ENCODE measurements at places on chromosomes 3 and 15. TPM values are rescaled to one million over a fixed set of nuclear protein-coding genes. Genes with fewer than 3 reads are reported as not detected.

DNA sequence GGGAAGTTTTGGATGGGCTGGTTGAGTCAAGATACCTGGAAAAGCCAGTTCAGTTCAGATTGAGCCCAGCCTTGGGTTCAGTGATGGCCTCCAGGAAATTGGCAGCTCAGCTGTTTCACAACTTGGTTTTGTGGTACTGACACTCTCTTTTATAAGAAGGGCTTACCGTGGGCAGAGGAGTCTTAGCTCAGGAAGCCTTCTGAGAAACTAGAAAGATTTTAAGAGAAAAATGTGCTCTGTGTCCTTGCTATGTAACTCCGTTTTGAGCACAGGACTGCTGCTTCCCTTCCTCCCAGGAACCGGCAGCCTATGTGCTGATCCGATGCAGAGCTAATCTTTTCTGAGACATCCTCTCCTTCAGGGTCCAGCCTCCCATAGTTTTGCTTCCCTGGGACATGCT is 46.6 kb upstream of the RASGRP1 start:
- DNase-seq = no peak

DNA sequence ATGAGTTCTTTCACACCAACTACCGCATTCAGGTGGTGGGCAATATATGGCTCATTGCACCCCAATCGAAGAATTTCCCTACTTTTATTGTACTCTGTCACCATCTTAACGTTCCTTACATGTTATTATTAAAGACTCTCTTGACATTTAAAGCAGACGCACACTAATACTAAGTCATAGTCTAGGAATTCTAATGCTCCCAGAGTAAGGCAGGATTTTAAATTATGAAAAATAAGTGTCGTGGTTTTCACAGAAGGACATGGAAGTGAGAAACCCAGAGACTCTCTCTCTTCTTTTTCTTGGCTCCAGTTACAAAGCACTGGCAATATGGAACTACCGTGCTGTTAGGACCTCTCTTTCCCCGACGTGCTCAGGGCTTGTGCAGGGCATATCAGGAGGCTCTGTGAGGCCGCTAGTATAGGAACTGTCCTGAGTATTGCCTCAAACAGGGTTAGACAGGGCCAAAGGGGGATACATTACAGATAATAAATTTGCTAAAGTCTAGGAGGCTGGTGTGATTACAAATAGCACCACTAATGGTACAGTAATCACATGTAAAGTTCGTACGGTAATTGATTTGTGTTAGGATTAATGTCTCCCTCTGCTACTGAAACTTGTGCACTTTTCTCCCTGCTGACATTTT is 590.8 kb downstream of the FOXP1 start:
- no peak for DNase-seq

- DNase-seq = no peak
These were observed 207.6 kb downstream of the CHST2 start for GRCh38 chr3:143326983-143327778.

DNA sequence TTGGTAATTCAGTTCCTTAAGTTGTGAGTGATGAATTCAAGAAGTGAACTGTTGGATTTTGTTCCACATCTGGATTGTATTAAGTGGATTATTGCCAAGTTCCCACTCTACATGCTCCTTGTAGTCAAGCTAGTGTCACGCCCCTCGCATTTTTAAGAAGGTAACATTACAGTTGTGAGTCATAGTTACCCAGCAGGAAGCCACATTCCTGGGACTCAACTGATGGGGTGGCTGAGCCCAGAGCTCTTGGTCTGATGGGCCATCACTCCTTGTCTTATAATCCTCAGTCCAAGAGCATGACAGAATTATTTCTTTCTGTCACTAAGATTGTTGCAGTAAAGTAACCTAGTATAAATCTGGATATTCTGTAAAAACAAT is 102.7 kb downstream of the PTPRG start:
- DNase-seq = no peak

DNA sequence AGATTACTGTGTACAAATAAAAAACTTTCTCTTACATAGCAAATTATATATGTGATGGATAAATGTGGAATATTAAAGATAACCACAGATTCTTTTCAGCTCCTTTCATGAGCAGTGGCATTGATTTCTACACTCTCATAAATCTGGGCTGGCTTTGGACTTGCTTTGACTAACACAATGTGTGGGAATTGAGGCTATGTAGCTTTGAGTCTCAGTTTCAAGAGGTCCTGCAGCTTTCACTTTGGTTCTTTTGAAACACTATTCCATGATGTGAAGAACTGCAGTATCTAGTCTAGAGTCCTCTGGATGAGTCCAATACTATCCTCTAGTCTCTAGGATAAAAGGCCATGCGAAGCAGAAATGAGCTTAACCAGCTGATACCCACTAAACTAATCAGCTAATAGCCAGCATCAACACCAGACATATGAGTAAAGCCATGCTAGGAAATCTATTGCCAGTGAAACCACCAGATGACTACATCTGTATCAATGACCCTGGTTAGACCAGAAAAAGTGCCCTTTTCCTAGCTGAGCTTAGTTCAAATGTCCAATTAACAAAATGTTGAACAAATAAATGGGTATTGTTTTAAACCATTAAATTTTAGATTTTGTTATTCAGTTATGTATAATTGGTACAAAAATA is 274.9 kb upstream of the ZPLD1 start:
- DNase-seq = no peak

DNA sequence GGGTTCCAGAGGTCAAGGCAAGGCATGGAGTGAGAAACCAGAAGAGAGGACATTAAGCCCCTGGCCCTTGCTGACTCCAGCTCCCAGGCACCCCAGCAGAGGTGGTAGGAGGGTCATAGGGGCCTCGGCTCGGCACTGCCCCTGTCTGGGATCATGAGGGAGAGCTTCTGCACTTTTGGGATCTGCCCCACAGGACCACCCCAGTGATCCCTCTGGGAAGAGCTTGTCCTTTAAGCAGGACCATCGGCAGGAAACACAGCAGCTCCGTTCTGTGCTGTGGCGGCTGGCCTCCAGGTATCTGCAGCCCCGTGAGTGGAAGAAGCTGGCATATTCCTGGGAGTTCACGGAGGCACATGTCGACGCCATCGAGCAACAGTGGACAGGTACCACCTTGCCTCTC is 35.5 kb downstream of the ANKDD1A start:
- DNase-seq = no peak

Gene LRRC2
- polyA plus RNA-seq = 1.8 TPM

Gene TMEM212
- 0.32 TPM for polyA plus RNA-seq

Gene CNTN4
- 30.1 TPM for polyA plus RNA-seq

Gene KIF23
- 59.4 TPM for polyA plus RNA-seq

Gene CPNE9
- not detected for polyA plus RNA-seq

All from left kidney (tissue), 8 donors.